ENCODE measurements at places on chromosomes 2 and 18.

DNA sequence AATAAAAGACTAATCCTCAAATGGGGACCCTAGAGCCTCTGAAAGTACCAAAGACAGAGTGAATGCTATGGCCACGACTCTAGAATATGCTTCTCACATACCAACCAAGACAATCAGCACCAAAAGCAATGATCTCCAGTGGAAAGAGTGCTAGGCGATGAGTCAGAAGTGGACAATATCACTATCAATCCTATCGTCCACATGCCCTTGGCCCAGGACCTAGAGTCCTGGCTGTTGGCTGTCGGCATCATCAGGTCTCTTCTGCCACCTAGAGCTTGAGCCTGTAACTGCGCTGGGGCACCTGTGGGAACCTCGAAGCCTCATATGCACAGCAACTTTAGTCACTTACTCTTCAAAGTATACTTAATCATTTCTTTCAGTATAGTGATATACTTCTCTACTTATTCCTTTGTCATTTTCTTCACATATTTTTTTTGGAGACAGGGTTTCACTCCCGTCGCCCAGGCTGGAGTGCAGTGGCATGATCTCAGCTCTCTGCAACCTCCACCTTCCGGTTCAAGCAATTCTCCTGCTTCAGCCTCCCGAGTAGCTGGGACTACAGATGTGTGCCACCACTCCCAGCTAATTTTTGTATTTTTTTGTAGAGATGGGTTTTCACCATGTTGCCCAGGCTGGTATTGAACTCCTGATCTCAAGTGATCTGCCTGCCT lies 29.7 kb downstream of the NOL10 start:
- no peak for DNase-seq

- no peak for DNase-seq
These were observed 280.0 kb downstream of the EXOC6B start for GRCh38 chr2:72545790-72546189.

DNA sequence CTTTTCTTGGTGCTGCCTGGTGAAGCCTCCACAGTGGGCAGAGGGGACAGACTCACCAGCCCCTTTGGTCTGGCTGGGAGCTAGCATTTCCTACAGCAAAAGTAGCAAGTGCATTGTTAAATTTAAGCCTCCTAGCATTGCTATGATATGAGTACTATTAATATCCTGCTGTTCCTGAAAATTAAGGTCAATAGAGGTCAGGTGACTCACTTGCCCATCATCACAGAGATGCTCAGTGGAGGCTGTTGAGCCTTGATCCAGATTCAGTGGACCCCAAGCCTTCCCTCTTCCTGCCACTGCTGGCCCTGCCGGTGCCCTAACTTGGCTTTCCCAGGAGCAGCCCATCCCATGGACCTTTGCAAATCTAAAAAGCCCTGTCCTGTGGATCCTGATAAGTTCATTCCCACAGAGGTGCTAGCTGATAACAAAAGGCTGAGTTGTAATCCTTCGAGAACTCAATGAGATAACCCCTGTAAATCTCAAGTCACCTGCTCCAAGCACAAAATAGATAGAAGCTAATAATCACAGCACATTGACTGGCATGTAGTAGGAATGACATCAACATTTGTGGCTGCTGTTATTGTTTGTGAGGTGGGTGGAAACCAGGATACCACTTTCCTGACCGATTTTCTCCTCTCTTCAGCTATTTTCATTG lies 84.4 kb downstream of the THNSL2 start:
- DNase-seq, result no peak

DNA sequence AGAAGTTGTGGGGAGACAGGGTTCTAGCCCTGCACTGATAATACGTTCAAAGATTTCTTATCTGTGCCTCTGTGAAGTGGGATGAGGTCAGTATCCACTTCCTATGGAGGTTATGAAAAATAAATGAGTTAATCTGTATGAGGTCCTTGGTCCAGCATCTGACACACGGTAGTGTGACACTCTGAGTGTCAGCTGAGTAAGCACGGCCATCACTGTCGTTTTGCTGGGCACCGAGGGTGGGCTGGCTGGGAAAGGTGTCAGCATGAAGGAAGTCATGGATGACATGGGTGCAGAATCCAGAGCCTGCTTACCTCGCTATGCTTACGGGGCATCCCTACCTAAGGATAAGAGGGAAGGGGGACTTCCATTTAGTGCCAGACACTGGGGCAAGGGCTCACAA lies 150.3 kb downstream of the INHBB start:
- DNase-seq, result no peak

DNA sequence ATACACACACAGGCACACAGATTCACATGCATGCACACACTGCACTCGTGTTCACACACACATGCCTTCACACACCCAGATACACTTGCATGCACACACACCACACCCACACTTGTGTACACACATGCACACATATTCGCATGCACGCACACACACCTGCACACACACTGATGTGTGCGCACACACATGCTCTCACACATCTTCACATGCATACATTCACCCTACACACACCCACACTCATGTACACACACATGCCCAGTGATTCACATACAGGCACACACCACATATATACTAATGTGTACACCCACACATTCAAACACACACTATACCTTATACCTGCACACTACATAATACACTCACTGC lies 181.6 kb downstream of the LOXHD1 start:
- no peak for DNase-seq

DNA sequence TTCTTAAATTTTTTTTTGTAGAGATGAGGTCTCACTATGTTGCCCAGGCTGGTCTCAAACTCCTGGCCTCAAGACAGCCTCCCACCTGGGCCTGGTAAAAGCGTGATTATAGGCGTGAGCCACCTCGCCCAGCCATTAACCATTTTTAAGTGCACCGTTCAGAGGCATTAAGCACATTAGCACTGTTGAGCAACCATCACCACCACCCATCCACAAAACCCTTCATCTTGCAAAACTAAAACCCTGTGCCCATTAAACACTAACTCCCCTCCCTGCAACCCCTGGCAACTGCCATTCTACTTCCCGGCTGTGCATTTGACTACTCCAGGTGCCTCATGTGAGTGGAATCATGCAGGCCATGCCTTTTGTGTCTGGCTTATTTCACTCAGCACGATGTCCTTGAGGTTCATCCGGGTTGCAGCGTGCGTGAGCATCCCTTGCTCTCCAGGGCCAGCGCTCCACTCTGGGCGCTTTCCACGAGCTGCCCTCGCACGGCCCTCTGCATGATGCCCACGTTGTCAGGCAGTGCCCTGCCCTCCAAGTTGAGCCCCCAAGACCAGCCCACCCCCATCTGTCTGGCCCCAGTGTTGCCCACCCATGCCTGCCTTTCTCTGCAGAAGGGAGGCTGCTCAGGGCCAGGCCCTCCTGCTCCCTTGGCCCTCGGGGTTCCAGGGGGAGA lies 63.0 kb upstream of the GLI2 start:
- DNase-seq, result no peak

- DNase-seq, result no peak
These were observed 88.7 kb upstream of the MEIS1 start for GRCh38 chr2:66346231-66346664.

DNA sequence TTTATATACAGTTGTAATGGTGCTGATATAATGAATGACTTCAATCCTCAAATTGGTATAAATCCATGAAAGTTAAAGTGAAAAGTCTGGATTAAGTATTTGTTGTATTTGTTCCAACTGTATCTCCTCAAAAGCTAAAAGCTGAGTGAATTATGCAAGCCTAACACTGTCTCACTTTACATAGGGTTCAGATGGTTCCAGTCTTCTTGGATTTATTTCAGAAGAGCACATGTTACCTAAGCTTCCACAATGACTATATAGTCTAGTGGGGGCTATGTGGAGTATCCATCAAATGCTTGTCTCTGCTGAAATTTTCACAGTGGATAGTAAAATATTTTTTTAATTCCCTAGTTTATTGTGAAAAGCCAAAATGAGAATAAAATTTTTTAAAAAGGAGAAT lies 13.0 kb downstream of the MCEE start:
- DNase-seq, result no peak

DNA sequence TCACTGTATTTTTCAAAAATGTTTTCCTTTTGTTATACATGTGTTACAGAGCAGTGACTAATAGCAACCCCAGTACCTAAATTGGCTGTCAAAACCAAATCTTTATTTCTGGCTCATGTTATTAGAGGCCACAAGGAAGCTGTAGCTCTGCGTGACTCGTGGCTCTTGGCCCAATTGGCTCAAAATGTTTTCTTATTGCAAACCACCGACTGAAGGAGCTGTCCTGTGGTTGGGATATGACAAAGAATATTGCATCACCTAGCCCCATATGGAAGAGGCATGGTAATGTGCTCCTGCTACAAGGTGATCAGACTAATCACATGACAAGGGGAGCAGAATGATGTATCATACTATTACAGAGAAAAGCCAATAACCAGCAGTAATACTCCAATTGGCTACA lies 1058.5 kb downstream of the CBLN2 start:
- DNase-seq, result no peak

DNA sequence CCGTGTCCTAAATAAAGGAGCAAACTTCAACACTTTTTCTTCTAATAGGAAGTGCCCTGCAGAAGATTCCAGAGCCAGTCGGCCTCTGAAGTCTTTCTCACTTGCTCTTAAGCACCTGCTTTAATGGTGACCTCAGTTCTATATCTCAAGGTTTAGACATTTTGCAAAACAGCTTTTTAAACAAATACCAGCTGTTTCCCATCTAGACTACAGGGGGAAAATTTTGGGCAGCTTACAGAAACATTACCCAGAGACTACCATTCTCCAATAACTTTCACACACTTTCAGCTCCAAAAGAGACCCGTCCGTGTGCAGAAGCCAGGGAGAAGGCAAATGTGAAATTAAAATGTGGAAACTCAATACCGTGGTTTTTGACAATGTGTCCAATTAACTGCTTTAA lies 285.3 kb upstream of the CCDC68 start:
- DNase-seq, result no peak

DNA sequence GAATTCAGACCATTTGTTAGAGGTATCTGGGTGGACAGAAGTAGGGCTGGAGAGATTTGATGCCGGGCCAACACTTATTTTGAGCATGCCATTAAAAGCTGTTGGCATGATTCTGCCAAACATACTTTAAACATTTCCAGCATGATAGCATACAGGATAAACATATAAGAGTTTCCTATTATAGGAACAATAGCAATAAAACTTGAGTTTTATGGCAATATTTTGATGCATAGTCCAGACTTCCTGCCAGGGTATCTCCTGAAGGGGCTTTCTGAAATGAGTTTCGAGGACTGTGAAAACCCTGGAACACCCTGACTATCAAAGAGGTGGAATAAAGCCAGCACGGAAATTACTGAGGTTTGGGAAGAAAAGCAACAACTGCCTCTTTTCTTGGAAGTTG lies 1398.0 kb upstream of the NXPH2 start:
- DNase-seq, result no peak

GRCh38 chr2:83851066-83851465 lies 608.0 kb downstream of the SUCLG1 start:
- DNase-seq, result no peak

DNA sequence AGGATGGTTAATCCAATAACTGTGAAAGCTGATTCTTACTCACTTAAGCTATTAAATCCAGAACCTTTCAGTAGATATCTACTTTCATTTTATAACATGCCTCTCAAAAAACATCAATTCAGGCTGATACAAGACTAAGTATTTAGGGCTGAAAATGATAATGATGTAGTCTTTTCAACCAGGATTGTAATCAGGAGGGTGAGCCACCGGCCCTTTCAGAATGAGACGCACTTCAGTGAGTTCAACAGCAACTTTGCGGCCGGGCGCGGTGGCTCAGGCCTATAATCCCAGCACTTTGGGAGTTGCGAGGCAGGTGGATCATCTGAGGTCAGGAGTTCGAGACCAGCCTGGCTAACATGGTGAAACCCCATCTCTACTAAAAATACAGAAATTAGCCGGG lies 30.4 kb downstream of the RBMS1 start:
- DNase-seq, result no peak

DNA sequence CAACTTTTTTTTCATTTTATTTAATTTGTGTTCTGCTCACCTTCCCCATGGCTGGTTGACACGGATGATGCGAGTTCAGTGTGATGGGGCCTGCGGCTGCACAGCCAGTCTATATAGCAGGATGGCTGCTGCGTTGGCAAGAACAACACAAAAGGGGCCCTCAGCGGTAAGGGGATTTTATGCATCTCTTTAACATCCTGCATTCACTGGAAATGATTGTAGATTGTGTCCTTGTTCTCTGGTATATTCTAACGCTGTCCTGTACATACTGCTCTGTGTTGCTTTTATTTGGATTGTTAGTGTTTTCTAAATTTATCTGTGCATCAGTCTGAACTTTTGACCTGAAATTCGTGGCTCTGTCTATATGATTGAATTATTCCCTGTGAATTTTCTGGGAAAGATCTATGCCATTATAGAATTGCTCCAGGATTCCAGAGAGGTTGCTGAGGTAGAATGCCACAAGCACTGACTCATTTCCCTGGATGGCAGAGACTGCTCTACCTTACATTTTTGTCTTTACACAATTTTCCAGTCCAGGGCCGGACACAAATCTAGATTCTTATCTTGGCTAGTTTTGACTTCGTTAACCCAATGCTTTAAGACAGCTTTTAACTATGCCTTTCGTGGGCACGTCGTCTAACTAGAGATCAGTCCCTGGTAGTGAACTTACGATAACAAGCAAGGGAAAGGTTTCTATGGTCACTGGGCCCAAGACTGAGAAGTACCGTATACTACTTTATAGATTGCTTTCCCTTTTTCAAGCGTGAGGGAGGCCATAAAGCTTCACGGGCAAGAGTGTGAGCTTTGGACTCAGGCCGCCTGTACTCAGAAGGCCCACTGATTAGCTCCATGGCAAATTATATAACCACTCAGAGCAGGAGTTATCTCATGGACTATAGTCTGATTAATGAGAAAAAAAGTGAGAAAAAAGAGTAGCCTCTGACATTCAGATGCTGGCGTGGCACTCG lies at the start of gene CRYGC:
CRYGC (minus strand) TSS at position 85 of the 968 bp plus-strand sequence; CDS start at position 49, 36 bp downstream.
- no peak for DNase-seq

DNA sequence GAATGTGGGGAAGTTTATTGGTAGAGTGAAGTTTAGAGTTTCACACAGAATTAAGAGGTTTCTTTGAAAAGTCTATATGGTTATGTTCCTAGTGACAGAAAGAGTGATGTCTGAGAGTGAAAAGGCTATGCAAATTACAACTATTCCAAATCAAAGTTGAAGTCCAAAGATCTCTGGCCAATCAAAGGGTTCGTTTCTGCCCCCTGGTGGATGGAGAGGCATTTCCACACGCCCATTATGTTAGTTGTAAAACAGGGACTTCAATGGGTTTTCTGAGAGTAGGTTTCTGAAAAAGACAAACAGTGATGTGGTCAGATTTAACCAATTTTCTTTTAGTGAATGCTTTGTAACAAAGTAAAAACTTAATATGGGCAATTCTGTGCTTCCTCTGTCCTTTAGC lies 441.5 kb upstream of the POU3F3 start:
- DNase-seq, result no peak

GRCh38 chr2:120871016-120871635 lies 135.5 kb downstream of the GLI2 start:
- DNase-seq, result no peak

- no peak for DNase-seq
These were observed 738.2 kb downstream of the LRP1B start for GRCh38 chr2:141392517-141393213.

GRCh38 chr2:224248944-224249371 lies 152.9 kb downstream of the FAM124B start:
- DNase-seq, result no peak

Measured in activated T-helper 9 cell treated with anti-CD3 and anti-CD28 coated beads, Interleukin-2, amount 50 U/mL, for 16 hours (primary cell).